NCI-H1417 (cell line): ENCODE measurements at places on chromosomes 1 and 21.

DNA sequence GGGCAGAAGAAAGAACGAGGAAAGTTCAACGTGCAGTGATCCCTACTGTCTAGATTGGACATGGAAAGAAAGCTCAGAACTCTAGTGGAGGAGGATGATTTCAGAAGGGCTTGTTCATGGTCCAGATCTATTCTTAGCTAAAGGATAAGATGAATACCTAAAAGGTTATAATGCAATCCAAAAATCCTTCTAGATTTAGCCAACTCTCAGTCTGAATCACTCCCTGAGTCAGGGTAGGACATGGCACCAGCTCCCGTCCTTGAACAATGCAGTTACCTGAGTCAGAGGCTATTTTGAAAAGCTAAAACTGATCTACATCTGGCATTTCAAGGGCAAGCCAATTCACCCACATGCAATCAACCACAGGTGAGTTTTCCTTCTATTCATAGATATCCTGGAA lies 38.8 kb upstream of the HIVEP3 start:
- DNase-seq, result no peak

DNA sequence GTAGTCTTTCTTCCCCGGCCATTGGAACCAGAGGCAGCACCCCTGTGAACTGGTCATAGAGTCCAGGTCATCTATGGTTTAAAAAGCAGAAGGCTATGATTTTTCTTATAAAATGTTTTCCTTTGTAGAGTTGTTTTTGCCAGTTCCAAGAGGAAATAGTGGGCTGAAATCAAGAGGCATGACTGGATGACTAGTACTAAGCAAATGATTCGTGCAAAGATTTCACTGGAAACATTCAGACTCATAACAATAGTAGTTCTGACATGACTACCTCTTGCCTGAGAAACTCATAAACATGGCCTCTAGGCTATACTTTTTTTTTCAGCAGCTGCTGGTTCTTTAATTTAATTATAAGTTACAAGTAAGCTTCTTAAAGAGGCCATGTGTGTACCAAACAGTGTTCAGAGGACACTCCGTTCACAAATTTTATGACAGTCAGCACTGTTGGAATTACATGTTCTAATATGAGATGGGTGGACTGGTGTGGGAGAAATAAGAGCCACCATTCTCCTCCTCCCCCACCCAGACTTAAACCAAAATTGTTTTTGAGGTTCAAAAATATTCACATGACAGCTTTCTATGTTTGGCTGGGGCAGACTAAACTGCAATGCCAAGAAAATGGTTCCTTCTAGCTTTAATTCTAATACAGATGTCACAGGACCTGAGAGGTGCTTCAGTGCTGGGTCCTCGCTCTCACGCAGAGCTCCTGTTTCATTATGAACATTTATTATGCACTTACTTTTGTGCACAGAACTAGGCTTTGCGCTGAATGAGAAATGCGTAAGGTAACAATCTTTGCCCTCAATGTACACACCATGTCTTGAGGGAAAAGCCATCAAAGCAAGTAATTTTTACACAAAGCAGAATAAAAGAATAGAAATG lies 147.5 kb downstream of the ZC3H11B start:
- DNase-seq, result no peak

DNA sequence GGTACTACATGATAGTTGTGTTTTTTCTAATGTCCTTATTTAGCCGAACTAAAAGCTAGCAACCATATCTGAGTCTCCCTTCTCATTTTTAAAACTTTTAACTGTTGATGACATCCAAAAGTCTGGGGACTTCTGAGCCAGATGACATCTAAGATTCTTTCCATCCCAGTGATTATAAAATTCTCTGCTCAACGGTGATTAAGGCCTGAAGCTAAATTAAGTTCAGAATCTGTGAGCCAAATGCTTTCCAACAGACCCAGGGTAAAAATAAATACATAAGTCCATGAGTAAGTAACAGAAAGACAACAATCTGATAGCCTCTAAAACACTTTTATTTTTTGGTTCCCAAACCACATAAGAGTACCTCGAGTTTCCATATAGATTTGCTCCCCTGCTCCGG lies 13.1 kb upstream of the PTP4A2 start:
- DNase-seq, result no peak

DNA sequence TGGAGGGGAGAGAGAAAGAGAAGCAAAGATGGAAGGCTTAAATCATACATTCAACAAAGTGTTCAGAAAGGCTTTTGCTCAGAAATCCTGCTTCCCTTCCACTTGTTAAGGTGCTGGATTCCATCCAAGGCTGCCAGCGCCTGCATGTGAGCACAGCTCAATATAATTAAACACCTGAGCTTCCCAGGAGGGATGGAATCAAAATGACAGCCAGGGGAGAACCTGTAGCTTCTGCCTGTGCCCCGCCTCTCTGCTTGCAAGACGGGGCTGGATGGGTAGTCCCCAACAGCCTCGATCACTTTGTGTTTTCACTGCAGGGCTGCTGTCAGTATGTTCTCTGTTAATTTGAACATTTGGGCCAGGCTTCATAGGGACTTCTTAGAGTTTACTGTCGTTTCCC lies 225.7 kb downstream of the KCNH1 start:
- DNase-seq, result peak; percentile 18

GRCh38 chr1:16946646-16947045 lies 24.9 kb downstream of the CROCC start:
- no peak for DNase-seq

- DNase-seq, result no peak
Observed at GRCh38 chr1:1960480-1961196, 41.6 kb upstream of the TMEM52 start.

GRCh38 chr1:236159704-236160539 lies 17.6 kb downstream of the GPR137B start:
- no peak for DNase-seq

DNA sequence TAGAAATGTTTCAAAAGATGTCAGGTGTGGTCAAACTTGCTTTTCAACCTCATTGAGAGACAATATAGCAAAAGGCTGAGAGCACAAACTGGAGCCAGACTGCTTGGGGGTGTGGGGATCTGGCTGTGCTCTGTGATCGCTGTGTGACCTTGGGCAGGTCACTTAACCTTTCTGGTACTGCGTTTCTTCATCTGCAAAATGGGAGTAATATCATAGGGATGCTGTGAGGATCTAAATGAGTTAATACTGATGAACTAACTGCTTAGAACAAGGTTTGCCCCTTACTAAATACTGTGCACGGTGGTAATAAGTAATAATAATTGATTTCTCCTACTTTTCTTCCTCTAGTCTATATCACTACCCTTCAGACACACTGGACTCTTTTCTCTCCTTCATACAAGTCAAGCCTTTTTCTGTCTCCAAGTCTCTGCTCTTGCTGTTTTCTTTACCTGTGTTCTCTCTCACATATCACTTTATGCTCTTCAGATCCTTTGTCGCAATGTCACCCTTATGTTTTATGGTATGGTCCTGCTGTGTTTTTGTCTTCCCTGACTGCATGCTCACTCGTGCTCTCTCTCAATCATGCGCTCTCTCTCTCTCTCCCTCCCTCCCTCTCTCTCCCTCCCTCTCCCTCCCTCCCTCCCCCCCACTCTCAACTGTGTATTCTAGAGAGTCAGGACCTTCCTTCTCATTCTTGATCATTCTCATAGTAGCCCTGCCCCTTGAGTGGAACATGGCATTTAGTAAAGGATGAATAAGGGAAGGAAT lies 3.3 kb downstream of the MGST3 start:
- DNase-seq, result no peak

GRCh38 chr21:35925497-35925896 lies 134.8 kb downstream of the SETD4 start:
- peak; percentile 44 for DNase-seq

DNA sequence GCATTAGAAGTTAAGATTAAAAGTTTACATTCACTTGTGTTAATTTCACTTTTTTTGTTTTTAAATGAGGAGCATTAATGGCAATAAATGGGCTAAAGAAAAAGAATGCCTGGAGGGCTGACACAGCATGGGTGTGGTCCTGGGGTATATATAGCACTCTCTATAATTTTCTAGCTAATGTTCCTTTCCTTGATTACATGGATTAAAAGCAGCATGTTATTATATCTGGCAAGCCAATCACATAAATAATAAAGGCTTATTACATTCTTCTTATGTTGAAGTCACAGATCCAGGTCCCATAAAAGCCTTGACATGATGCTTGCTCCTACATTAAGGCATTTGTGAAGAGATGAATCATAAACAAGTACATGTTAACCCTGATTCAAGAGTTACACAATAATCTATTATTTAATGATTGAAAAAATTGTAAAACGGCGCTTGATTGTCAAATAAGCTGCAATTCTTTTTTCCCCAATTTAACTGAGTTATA lies 91.4 kb downstream of the LYPLAL1 start:
- DNase-seq, result peak; percentile 67

DNA sequence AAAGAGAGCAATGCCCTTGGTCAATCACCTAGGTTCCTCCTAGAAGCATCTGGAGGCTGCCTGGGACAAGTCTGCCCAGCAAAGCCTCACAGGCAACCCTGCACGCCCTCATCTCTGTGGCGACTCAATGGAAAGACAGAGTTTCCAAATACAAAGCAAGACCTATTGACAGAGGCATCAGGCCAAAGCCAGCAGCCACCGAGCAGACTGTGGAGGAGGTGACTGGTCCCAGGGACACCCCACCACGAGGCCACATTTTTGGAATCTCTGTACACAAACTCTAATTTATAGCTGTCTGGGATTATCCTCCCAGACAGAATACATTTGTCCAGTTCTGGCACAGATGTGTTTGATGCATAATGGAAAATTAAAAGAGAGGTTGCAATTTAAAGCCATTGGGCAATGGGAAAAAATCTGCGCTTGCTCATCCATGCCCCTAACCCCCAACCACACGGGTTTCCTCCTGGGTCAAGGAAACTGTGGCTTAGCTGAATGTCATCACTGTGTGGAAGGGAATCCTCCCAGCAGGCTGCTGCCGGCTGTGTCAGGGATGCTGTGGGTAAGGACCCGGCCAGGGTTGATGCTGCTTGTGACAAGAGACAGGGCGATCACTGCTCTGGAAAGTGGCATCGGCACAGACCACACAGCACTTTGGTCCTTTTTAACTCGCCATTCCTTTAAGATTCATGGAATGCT lies 14.3 kb downstream of the TSPAN2 start:
- DNase-seq, result no peak

DNA sequence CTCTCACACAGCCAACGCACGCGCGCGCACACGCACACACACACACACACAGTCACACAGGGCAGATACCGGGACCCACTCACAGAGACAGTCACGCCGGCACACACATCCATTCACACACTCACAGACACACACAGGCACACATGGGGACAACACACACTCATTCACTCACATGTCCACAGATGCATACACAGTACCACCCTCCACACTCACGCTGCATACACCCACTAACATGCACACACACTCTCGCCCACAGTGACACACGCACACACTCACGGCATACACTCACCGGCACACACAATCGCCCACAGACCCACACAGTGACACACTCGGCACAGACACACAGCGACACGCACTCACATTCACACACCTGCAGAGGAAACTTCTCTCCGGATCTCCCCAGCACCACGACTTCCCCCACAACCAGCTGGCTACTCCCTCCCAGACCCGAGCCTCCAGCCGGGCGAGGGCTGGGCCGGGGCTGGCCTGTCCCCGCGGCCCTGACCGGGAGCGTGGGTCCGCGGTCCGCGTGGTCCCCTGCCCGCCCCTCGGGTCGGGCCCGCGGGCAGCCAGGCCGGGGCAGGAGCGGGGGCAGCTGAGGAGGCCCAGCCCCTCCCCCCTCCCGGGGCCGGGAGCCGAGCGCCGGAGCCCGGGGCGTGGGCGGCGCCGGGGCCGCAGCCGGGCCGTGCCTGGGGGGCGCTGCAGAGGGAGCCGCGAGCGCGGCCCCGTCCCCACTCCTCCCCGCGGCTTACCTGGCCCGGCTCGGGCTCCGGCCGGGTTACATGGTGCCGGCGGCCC lies 552 bp downstream of the DLGAP3 start:
- DNase-seq, result peak; percentile 65

DNA sequence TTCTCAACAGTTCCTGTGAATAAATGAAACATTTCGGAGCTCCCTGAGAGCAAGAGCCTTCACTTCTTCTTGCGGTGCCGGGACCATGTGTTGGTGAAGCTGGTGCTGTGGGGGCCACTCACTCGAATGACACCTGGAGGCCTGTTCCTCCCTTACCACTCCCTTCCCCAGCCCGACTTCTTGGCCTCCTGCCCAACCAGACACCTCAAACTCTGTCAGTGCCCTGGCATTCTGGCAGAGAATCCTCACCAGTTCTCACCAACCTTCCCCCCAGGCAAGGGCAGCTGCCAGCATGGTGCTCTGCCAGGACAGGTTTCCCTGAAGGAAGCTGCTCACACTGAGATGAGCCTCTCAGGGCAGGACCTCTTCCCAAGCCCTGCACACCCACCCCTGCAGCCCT lies 68.3 kb downstream of the MPZL1 start:
- DNase-seq, result no peak

DNA sequence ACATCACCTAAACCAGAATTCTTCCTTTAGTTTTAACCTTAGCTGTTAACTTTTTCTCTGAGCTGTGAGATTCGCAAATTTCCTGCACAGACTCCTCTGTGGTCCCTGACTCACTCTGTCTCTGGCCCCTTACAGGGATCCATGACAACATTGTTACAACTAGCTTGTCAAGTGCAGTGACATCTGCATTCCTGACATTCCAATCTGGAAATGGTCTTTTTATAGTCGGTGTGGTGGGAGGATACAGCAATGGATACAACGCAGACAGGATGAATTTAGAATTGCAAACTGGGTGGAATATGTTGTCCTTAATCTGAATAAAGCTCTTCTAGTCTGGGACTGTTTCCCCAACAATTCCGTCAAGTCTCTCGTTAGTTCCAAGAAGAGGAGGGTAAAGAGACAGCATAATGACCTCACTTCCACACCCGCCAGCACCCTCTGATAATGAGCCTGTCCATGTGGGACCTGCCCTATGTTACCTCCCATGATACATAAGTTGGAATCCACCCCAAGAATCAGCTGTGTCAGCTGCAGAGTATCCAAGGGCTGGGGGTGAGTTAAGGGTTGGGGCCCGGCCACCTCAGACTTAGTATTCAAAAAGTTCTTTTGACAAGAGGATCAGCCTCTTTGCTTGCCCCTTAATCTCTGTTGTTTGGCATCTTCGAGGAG lies 49.4 kb downstream of the ILDR2 start:
- DNase-seq, result no peak

- DNase-seq, result no peak
Observed at GRCh38 chr1:101098327-101098726, 72.7 kb upstream of the DPH5 start.

DNA sequence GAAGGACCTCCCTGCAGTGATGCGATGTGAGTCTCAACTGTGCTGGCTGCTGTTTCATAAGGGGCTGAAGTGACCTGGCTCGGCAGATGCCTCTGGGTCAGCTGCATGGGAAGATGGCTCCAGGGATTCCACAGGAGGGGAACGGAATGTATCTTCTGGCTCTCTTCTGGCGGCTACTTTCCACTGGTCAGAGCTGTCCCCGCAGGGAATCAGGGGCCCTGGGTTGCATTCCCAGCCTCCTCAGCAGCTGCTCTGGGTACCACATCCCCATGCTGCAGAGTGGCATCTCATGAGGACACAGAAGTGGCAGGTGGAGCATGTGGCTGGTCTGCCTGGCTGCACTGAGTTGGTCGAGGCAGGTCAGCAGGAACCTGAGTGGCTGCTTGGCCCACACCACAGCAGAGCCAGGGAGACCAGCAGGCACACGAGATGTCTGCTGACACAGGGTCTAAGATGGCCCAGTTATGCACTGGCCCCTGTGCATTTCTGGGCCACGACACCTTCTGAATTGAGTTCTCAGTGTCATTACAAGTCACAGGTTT lies 42.8 kb downstream of the POFUT2 start:
- DNase-seq, result no peak

GRCh38 chr1:31793586-31794285 lies 22.1 kb downstream of the SPOCD1 start:
- no peak for DNase-seq
